ENCODE measurements at places on chromosomes 5 and 9.

GRCh38 chr9:30935730-30936129 is 1448.7 kb upstream of the ACO1 start:
- no peak for DNase-seq

DNA sequence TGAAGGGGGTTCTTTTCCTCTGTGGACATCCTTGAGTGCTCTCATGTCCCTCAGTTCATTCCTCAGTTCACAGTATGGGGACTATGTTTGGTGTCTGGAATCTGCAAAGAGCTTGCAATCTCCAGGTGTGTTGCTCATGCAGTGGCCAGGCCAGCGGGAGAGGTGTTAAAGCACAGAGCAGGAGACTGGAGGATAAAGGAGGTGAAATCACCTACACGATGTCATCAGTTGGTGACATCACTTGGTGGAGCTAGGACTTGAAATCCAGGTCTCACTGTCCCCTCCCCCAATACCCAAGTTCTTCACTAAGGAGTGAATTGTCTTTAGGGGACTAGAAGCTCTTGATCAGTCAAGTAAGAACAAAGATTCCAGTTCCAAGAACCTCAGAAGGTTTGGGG is 197.3 kb upstream of the ZNF618 start:
- DNase-seq: no peak

- DNase-seq: no peak
These were observed 165.9 kb downstream of the ICE1 start for GRCh38 chr5:5588386-5588785.

DNA sequence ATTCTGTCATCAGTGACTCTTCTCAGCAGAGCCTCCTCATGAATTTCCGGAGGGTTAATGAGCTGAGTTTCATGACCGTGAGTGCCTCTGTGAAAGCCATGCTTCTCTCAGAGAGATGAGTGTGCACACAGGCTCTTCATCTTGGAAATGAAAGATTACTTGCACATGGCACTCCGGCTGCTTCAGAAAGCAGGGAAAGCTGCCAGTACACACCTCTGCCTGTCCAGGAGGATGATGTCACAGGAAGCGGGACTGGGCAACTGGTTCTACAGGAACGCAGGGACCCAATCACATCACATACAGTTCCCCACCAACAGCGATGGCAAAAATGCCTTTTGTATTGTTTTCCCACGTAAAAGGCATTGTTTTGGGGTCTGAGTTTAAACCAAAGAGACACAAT is 286.0 kb upstream of the DAP start:
- no peak for DNase-seq

DNA sequence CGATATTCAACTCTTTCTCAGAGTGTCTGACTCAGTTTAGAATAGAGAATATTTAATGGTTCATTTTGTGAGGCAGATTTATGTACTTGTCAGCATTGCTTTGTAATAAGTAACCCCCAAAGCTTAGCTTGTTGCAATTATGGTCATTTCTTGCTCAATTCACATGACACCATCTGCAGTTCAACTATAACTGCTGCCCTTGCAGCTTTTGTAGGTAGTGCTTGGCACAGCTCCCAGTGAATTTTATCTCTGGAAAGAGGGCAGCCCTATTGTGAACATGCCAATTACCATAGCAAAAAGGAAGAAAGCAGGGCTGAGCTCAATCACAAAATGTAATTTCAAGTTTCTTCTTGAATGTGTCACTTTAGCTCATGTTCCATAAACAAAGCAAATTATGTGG is 1587.7 kb upstream of the ACO1 start:
- DNase-seq: no peak

- DNase-seq: no peak
These were observed 47.4 kb downstream of the VAV2 start for GRCh38 chr9:133944746-133945135.

DNA sequence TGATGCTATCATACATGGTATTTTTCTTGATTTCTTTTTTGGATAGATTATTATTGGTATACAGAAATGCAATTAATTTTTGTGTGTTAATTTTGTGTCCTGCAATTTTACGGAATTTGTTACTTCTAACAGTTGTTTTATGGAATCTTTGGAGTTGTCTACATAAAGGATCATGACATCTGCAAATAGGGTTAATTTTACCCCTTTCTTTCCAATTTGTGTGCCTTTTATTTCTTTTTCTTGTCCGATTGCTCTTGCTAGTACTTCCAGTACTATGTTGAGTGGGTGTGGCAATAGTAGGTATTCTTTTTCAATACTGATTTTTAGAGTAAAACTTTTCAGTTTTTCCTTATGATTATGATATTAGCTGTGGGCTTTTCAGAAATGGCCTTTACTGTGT is 111.5 kb downstream of the MACROH2A1 start:
- DNase-seq: no peak
